ENCODE measurements at places on chromosomes 3 and 15.

DNA sequence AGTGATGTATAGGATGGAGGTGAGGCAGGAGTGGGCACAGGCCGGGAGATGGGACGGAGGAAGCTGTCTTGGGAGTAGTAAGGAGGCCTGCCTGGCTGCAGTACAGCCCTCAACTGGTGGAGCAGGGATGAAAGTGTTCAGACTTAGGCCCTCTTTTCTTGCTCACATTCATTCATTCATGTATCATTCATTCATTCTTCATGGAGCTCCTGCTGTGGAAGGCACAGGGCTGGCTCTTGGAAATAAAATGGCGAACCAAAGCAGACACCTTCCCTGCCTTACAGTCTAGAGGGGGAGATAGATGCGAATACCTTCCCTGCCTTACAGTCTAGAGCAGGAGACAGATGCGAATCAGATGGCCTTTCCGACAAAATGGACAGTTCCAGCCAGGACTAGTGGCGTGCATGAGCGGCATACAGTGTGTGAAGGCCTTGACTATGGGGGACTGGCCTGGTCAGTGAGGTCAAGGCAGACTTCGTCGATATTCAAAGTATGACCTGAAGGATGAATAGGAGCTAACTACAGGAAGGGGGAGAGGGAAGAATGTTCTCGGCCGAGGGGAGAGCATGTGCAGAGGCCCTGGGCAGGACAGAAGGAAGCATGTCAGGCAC lies 143.2 kb upstream of the TLE3 start:
- DNase-seq = no peak

GRCh38 chr3:87084868-87085267 lies 93.9 kb upstream of the VGLL3 start:
- no peak for DNase-seq

GRCh38 chr3:192284443-192285072 lies 442.8 kb downstream of the FGF12 start:
- no peak for DNase-seq

- peak; percentile 89 for DNase-seq
Measured at GRCh38 chr3:120558771-120559241, 37.3 kb upstream of the NDUFB4 start.

DNA sequence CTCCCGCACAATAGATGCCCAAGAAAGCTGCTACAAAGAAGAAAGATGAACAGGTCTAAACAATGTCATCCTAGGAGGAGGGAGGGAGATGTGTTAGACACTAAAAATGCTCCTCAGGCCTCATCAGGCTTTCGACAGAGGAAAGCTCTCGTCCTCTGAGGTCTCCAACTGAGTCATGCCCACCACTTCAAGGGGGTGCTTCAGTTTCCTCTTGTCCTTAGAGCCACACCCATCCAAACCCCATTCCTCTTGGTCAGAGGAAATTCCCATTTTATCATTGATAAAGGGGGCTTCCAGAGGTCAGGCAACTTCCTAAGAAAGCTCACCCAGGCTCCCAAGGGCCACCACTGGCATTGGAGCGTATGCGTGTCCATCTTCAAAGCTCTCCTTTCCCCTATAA lies 50.1 kb downstream of the HEG1 start:
- DNase-seq = no peak

- DNase-seq = no peak
Measured at GRCh38 chr3:66435989-66436388, 64.8 kb downstream of the LRIG1 start.

- DNase-seq = no peak
Measured at GRCh38 chr3:46400000-46400734, 6.7 kb downstream of the CCR5AS start.

DNA sequence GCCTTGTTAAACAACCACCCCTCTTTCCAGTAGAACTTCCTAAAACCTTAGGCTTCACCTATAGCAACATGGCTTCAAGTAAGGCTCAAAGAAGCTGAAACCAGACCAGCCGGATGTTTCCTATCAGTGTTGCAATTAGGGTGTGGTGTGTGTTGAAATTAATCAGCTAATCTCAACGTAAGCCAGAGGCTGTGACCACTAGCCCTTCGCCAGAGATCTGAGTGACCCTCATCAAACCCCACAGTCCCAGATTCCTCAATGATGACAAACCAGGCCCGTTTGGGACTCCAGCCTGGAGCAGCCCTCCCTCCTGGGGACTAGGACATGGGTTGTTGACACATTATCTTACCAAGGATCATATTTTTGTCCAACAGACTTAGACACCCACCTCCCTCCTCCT lies 27.3 kb downstream of the CYP11A1 start:
- no peak for DNase-seq

GRCh38 chr3:99250821-99251355 lies 349.4 kb upstream of the DCBLD2 start:
- DNase-seq = no peak

DNA sequence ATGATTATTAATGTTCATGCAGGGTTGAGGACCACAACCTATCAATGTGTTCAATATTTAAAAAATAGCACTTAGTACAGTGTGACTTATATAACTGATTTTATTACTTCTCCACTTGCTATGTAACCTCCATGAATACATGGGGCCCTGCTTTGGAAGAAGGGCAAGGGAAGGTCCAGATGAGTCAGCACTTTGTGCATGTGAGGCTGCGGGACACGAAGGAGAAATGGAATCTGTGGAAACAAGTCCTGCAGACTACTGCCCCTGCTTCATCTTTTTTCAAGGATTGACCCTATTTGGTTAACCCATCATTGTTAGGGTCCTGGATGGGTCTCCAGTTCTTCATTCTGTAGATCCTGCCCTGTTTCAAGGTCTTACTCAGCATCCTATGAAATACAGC lies 1.6 kb downstream of the NXPE3 start:
- DNase-seq = no peak

DNA sequence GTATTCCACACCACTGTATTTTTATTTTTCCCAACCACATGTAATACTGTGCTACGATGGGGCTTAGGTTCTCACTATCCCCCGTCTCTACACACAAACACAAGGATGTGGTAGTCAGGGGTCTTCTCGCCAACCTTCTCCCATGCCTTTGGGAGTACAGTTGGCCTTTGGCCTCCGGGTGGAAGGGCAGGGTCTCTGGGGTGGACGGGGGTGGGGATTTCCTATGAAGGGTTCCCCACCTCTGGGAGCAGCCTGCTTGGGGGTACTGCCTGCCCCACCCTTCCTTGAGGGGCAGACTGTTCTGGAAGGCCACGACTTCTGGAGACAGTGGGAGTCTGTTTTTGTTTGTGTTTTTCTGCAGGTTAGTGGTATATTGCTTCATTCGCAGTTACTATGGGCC lies 21.3 kb upstream of the RAD18 start:
- DNase-seq = no peak

DNA sequence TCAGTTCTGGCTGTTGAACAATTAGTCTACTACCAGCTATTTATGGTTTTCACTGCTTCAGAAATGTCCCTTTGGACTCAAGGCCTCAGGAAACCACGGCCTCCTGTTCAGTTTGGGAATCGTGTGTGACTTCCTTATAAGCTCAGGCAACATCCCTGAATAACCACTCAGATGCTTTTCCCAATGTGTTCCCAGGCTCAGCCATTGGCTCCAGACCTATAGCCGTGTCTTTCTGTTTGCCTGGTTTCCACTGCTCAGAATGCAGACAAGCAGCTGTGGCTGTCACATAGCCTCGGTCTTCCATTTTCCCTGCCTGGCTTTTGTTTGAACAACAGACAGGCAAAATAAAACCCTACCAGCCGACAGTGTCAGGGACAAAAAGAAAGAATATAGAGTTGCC lies 63.2 kb upstream of the ATP2B2 start:
- DNase-seq = no peak

GRCh38 chr3:190495796-190496195 lies 18.1 kb upstream of the IL1RAP start:
- no peak for DNase-seq

- no peak for DNase-seq
Measured at GRCh38 chr3:115071166-115071565, 75.9 kb downstream of the ZBTB20 start.

DNA sequence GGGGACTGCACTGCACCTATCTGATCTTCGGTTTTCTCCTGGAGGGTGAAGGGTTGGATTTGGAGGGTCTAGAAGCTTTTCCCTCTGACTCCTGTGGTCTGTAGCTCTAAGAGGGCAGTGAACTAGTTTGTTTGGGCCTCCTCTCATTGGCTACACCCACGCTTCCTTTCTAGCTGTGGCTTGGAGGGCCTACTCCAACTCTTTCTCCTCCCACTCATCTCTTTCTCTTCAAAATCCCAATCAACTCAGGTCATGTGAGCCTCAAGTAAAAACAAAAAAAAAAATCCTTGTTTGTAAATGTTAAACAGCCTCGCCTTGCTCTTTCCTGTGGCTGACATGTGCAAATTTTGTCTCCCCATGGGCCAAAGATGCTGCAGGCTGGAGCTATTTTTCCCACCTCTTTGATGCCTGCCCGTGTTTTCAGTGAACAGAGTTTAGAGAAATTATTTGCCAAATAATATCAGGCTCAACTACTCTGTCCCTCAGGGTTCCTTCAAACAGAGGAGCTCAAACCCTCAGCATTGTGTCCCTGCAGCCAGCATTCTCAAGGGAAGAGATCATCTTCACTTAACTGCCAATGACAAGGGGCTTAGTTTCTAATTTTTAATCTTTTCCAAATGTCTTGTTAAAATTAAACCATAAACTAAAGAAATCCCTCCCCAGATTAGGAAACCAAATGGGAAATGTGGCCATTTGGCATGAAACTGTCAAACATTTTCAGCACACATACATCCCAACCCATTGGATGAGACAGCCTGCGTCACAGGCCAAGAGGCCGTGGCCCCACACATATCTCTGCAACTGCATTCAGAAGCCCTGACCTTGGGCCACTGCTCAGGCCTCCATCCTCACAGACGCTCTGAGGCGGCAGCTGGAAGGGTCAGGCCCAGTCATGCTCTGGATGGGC lies 114.8 kb upstream of the THBS1 start:
- no peak for DNase-seq

- DNase-seq = no peak
Measured at GRCh38 chr15:25237291-25237978, 201.4 kb downstream of the UBE3A start.

- DNase-seq = no peak
Measured at GRCh38 chr3:103134023-103134724, 699.4 kb downstream of the ZPLD1 start.

DNA sequence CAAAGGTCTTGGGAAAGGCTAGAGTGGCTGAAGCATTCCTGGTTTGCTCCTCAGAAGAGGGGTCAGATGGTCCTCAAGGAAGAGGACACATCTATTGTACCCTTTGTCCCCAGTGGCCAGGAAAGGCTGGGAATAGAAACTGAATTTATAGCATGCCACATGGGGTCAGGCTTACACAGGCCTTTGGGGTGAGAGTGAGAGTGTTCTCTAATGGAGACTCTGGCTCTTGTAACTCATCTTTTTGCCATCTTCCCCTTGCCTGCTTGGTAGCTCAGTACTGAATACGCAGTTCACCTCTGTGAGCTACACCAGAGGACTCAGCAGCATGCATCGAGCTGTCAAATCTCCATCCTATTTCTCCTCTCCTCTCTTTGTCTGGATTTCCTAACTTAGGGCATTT lies 87.5 kb downstream of the ATP2B2 start:
- DNase-seq = no peak

DNA sequence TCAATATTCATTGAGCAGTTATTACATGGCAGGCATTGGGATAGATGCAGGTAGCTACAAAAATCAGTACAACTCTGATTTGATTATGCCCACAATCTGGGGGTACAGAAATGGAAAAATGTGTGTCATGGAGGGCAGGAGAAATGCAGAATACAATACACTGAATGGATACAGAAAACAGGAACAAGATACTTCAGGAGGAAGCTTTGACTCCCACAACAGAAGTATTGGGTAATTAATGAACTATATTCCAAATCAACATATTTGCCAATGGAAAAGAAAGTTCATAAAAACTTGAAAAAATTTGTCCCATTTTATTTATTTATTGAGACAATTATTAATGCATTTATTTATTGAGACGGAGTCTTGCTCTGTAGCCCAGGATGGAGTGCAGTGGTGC lies 207.0 kb downstream of the SUCLG2 start:
- no peak for DNase-seq

DNA sequence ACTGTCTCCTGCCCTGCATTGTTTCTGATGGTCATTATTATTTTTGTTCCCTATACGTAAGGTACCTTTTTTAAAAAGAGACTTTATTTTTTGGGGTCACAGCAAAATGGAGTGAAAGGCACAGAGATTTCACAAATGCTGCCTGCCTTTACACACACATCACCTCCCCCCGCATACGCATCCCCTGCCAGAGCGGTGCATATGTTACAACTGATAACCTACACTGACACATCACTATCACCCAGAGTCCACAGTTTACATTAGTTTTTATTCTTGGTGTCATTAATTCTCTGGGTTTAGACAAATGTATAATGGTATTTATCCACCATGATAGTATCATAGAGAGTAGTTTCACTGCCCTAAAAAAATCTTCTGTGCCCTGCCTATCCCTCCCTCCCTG lies 43.6 kb upstream of the KLF13 start:
- no peak for DNase-seq

GRCh38 chr3:141738891-141739363 lies 829 bp downstream of the RNF7 start:
- DNase-seq = peak; percentile 31

DNA sequence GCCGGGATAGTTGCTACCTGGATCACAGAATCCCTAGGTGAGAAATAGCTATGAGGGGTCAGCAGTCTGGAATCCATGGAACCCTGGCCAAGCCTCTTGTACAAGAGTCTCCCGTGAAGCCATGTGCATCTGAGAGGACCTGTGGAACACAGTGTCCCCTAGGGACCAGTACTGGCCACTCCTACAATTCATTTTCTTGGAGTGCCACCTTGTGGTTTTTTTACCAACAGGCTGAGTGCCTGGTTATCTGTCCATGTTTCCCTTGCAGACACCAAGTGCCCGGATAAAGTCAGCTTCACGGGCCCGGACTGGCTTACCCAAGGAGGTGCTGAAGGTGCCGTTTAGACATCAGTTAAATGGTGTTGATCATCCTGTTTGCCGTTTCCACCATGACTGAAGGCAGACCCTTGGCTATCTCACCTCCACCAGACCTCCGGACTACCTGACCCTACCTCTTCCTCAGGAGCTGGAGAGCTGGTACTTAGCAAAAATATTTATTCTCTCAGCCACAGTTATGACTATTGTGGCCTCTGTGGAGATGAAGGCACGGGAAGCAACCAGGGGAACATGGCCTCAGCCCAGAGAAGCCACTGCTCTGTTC lies 93.9 kb downstream of the RBPMS2 start:
- peak; percentile 60 for DNase-seq

- no peak for DNase-seq
Measured at GRCh38 chr3:45180899-45181298, 34.7 kb upstream of the CDCP1 start.

DNA sequence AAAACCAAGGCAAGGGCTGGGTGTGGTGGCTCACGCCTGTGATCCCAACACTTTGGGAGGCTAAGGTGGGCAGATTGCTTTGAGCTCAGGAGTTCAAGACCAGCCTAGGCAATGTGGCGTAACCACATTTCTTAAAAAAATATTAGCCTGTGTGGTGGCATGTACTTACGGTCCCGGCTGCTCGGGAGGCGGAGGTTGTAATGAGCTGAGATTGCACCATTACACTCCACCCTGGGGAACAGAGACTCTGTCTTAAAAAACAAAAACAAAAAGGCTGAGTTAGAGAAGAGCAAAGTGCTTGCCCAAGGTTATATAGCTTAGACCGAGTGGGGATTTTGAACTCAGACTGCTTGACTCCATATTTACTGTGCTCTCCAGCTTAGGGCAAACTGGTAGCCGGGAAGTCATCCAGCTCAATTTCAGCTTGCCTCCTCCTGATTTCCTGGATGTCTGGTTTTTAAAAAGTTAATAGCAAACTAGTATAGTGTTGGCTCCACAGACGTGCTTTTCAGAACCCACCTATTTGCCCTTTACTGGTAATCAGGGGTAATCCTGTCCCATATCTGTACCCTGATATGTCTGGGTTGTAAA lies 138.9 kb downstream of the CACNA1D start:
- no peak for DNase-seq

- DNase-seq = no peak
Measured at GRCh38 chr3:48548126-48548525, 8.5 kb downstream of the PFKFB4 start.
